T-cell (primary cell): ENCODE measurements at places on chromosomes 12 and 14. TPM values are rescaled to one million over a fixed set of nuclear protein-coding genes. Genes with fewer than 3 reads are reported as not detected.

The PCED1B gene
- total RNA-seq: 119 TPM

- no peaks in the 10 kb centered on the region for H3K4me1 ChIP-seq
- H3K27ac ChIP-seq: no peak overlapping the region
- H3K4me3 ChIP-seq: no peak overlapping the region
- H3K27me3 ChIP-seq: no peaks in the 10 kb centered on the region
Measured at GRCh38 chr12:47509398-47509851, 196.4 kb downstream of the RPAP3 start.

DNA sequence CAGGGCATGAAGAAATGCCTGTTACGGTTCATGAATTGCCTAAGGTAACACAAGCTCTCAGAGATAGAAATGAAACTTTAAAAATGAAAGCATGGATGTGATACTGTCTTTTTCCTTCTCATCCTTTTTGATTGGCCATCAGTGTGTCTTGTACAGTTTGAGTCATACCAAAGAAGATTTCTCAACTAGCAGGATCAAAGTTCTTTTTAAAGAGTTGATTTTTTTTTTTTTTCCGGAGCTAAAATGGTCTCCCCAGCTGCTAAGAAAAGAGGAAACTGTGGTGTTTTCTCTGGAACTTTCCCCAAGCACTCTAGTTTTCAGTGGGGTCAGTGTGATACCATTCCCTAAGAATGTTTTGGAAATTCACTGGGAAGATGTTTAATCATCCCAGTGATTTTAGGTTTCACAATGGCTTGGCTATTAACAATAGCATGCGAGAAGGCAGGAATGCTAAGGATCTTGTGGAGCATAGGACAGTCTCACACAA, 105.0 kb downstream of the ETNK1 start:
- no peaks in the 10 kb centered on the region for H3K4me1 ChIP-seq
- no peaks in the 10 kb centered on the region for H3K36me3 ChIP-seq

- no peak for DNase-seq
- no peaks in the 10 kb centered on the region for H3K36me3 ChIP-seq
- peaks cover 23% of the 10 kb centered on the region for H3K27me3 ChIP-seq
- peaks cover 8% of the 10 kb centered on the region for H3K4me1 ChIP-seq
- no peak overlapping the region for H3K4me3 ChIP-seq
Measured at GRCh38 chr12:57579677-57580465, 11.1 kb upstream of the PIP4K2C start.

The KRT83 gene
- not detected for total RNA-seq
